IMR-90 (cell line): ENCODE measurements at places on chromosomes 1 and 21. TPM values are rescaled to one million over a fixed set of nuclear protein-coding genes. Genes with fewer than 3 reads are reported as not detected.

The TEX38 gene
- not detected in 2 replicates for total RNA-seq

The RXFP4 gene
- not detected in 2 replicates for total RNA-seq

The AKNAD1 gene
- total RNA-seq, result 0.18 and 0.28 TPM in 2 replicates

The CBR1 gene
- 110 and 222 TPM in 2 replicates for total RNA-seq

The CDK11A gene
- total RNA-seq, result 1.8 and 5.8 TPM in 2 replicates

The SLFNL1 gene
- total RNA-seq, result under 0.01 TPM in 2 replicates
